ENCODE measurements at places on chromosomes 3 and 15.

- peak; percentile 84 for DNase-seq
These were observed 367.5 kb upstream of the THBS1 start for GRCh38 chr15:39213385-39213840.

- peak; percentile 65 for DNase-seq
These were observed 13.1 kb downstream of the SLC6A6 start for GRCh38 chr3:14415501-14415900.

GRCh38 chr3:126394179-126394976 lies at the start of gene CFAP100:
Gene CFAP100, plus strand, starts transcription at chr3:126394909. Its CDS starts 1,092 bp downstream, at chr3:126396001.
- DNase-seq, result peak; percentile 45

- DNase-seq, result peak; percentile 86
These were observed 405.8 kb upstream of the SUCLG2 start for GRCh38 chr3:68060191-68060590.

GRCh38 chr15:45587863-45588170 lies 638 bp downstream of the BLOC1S6 start:
- DNase-seq, result no peak

DNA sequence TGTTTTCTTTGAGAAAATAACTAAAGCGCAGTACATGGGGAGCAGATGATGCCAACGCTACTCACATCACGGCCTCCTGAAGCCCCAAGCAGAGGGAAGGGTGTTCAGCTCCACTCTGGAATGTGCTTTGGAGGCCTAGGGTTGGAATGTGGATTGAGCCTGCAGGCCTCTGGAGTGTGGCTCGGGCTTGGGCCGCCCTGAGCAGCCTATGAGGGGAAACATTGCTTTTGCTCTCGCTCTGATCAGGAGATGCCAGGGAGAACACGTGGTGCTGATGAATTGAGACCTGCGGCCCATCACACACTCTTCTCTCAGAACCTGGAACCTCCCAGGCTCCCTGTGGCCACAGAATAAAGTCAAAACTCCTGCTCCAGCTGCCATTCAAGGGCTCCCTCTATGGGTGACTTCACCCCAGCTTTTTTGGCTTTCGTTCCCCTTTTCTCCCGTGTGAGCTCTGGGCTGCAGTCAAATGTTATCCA lies 23.3 kb downstream of the CCDC13 start:
- DNase-seq, result peak; percentile 64

GRCh38 chr3:171116365-171116764 lies 89.8 kb upstream of the SLC2A2 start:
- peak; percentile 63 for DNase-seq

DNA sequence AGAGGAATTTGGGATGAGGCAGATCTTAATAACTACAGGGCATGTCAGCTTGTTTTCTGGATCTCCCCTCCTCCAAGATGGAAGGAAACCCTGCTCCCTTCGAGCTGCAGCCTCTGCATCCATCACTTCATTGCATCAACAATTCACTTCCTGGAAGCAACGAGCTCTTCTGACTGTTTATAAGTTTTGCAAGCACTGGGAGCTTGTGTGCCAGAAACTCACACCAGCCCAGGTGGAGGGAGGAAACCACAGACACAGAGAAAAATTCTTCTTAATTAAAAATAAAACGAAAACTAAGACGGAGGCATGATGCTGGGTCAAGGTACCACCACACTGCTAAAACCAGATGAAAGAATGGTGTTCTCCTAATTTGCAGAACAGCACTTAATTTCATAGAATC lies 10.6 kb downstream of the LRIG1 start:
- DNase-seq, result no peak

- DNase-seq, result no peak
These were observed 399.0 kb upstream of the KCNMB2 start for GRCh38 chr3:178137206-178137605.

- DNase-seq, result no peak
These were observed 222.3 kb upstream of the LYSMD4 start for GRCh38 chr15:99955532-99955931.

DNA sequence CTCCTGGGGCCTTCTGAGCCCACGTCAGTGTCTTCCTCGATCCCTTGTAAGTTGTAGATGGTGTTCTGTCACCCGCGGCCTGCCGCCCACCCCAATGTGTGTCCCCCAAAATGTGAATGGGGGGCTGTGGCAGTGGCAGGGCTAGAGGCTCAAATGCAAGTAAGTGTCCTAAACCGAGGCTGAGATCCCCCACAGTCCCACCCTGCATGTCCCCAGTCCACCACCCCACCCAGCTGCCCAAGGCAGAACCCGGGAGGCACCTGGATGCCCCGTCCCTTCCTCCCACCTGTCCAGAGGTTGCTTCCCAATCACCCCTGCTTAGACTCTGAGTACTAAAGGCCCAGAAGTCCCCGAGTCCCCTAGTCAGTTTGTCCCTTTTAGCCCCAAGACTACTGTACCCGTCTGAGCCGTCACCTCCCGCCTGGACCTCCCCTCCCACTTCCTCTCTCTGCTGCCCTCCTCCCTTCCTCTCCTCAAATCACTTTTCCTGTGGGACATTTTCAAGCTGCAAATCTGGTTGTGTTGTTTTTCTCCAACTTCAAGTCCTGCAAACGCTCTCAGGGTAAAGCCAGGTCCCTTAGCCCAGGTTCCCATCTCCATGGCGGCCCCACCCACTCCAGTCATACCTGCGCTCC lies 11.8 kb upstream of the PLXND1 start:
- DNase-seq, result no peak

GRCh38 chr3:10645800-10646199 lies 140.4 kb upstream of the ATP2B2 start:
- no peak for DNase-seq

GRCh38 chr3:129919806-129920205 lies 26.3 kb upstream of the TMCC1 start:
- no peak for DNase-seq

GRCh38 chr3:145678401-145678800 lies 482.6 kb downstream of the PLOD2 start:
- DNase-seq, result no peak

DNA sequence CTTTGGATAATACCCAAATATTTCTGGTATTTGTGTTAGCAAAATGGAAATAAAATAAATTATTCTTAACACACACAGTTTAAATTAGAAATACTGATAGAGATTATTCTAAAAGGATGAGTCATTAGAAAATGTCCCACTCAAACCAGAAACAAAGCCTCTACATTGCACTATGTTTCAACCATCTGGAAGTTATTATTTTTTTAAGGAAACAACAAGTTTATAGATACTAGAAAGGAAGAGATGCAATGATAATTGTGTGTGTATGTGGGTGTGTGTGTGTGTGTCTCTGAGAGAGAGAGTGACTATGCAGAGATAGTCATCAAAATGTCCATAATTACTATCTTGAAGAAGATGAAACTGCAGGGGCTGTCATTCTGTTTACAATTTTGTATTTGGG lies 1340.5 kb downstream of the ROBO1 start:
- DNase-seq, result no peak

GRCh38 chr15:39226169-39226937 lies 354.5 kb upstream of the THBS1 start:
- peak; percentile 53 for DNase-seq

DNA sequence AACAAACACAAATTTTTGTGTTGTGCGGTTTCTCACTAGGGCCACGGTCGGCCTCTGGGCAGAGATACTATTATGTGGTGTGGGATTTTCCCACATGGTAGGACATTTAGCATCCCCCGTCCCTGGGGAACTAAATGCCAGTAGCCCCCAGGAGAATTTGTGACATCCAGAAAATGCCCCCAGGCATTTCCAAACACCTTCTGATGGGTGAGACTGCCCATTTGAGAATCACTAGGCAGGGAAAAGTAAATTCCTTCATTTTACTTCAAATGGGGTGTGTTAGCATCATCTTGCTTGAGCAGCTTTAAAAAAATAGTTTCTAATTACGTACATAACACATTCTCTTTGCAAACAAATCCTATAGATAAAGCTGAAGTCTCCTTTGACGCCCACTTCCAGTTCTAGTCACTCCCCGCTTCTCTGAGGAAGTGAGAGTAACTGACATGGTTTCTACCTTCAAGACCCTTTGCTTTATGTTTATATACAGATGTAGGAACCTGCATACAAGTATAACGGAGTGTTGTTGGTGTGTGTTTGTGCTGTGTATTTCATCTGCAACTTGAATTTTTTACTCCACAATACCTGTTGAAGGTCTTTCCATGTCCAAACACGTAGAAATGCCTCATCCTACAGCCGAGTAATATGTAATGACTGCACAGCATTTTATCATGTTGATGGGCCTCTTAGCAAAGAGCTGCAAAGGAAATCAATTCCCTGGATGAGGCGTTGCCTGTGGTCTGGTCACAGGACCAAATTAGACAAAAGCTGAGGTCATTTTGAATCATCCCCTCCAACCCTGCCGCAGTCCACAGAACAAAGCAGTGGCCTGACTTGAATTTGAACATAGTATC lies 31.4 kb upstream of the ZBTB38 start:
- peak; percentile 91 for DNase-seq

- no peak for DNase-seq
These were observed 78.1 kb upstream of the XCR1 start for GRCh38 chr3:46105306-46105919.

DNA sequence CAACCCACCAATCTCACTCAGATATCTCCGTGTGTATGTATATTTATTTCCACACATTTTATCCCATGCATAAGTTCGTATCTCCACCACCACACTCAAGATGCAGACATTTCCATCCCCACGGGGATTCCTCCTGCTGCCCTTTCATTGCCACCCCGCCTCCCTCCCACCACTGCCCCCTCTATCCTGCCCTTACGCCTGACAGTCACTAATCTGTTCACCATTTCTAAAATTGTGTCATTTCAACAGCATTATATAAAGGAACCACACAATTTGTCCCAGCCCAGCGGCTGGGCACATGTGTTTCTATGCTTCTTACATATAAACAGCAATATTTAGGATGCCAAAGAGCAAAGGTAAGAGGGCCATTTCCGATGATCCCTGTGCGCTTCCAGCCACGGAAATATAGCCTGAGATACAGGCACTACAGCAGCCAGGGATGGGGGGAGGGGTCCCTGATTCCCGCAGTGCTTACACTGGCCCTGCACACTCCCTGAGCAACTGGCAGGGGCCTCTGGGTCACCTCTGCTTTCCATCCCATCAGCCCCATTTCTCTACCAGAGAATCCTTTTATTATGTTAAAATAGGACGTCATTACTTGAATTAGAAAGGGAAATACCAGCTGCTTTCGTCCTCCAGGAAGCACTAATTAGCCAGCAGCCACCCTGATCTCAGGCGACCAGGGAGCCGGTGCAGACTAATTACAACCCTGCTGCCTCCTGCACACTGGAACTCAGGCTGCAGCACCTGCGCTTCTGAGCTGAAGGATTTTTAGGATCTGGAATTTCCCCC lies 372.0 kb upstream of the ATP10A start:
- no peak for DNase-seq

DNA sequence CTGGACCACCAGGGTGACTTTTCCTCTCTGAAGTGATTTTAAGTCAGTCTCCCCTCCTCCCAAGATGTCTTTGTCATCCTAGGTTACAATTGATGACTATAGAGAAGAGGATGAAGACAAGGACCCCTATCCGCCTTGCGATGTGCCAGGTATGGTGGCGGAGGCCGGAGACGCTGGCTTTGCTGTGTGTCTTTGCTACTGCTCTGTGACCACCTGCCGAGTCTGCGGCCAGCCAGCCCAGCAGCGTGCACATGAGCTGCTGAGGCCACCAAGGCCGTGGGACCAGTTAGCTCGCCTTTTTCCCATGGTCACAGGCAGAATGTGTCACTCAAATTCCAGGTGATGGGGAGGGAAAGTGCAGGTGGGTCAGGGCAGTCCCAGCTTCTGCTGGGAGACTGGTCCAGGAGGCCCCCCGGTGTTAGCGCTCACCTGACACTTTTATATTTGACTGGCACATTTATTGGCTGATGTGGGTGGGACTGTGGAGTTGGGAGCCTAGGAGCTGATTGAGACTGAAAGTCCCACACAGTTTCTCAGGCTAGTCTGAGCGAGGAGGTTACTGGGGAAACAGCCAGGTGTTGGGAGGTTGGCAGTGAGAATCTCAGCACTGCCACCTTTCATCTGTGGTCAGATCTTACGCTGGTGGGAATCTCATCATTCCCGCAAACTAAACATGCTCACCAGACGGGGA lies 114.1 kb downstream of the CHDH start:
- no peak for DNase-seq

- no peak for DNase-seq
These were observed 560.8 kb upstream of the TBL1XR1 start for GRCh38 chr3:177758126-177758525.

GRCh38 chr15:90957791-90958190 lies 3.1 kb downstream of the RCCD1 start:
- no peak for DNase-seq

GRCh38 chr3:196141052-196141865 lies 59.4 kb upstream of the TFRC start:
- no peak for DNase-seq

DNA sequence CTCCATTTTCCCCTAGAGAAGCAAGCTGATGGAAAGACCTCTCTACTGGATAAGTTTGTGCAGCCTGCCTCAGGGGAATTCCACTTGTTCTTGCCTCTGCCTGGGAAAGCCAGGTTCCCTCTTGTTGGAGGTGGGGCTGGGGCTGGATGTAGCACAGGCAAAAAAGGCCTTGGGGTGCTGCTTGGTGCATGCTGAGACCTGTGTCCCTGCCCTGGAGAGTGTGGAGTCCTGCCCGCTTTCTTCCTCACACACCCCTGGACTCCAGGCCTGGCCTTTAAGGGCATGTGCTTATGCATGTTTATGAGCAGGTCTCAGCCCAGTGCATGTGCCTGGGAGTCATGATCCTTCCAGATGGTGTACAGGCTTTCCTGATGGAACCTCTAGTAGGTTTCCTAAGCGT lies 23.5 kb upstream of the JMJD7 start:
- peak; percentile 50 for DNase-seq

DNA sequence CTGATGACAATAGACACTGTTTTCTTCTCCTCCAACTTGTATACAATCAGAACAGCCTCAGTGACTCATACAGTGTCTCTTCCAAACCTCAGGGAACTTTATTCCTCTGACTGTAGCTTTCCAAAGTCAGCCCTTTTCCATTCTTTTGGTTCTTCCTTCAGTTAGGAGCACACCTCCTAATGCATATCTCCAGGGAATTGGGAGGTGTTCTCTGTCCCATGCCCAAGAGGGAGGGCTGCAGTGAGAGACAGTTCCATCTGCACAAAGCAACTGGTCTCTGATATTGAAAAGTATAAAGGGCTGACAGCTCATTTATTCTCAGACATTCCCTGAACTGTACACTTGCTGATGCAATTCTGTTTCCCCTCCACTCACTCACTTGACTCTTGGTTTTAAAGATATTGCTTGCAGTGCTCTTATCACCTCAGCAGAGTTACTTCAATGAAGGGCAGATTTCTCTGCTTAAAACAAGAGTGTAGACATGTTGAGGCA lies 337.8 kb upstream of the TBC1D5 start:
- DNase-seq, result peak; percentile 46

GRCh38 chr15:67783303-67783702 lies 42.0 kb upstream of the SKOR1 start:
- DNase-seq, result no peak

- peak; percentile 88 for DNase-seq
These were observed 17.5 kb downstream of the SHC4 start for GRCh38 chr15:48946074-48946839.

All from renal cortical epithelial cell (primary cell).